ENCODE measurements at places on chromosomes 11 and 22.

DNA sequence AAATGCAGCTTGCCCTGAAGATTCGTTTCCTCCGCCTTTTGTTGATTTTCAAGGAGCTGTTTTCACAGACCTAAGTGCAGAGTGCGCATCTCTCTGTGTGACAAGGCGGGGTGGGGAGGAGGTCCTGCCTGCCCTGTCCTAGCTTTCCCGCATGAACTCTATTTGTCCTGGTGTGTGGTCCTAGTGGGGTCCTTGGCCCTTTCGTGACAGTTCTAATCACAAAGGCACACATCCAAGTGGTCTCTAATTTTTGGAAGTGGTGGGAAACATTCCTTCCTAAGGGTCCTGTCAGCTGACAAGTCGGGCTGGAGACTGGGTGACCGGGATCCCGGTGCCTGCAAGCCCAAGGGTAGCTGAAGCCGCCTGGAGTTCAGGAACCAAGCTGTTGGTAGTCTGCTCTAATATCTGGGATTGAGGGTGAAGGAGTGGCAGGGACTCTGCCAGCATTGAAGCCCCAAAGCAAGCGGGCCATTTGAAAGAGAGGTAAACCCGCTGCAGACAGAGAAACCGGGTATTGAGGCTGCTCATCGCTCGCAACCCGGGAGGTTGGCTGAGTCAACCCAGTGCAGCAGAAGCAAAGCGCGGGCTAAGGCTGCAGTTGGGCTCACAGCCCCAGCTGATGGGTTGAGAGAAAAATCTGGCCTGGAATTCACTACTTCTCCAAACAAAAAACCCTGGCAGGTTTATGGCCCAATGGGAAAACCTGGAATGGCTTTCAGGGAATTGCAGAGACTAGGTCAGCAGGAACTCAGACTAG lies 28.1 kb upstream of the FBXO3 start:
- peak; percentile 22 for DNase-seq

- peak; percentile 41 for DNase-seq
Observed at GRCh38 chr22:24410110-24410856, 17.1 kb upstream of the ADORA2A start.

- DNase-seq = no peak
Observed at GRCh38 chr22:44919691-44920090, 90.1 kb downstream of the PHF21B start.

DNA sequence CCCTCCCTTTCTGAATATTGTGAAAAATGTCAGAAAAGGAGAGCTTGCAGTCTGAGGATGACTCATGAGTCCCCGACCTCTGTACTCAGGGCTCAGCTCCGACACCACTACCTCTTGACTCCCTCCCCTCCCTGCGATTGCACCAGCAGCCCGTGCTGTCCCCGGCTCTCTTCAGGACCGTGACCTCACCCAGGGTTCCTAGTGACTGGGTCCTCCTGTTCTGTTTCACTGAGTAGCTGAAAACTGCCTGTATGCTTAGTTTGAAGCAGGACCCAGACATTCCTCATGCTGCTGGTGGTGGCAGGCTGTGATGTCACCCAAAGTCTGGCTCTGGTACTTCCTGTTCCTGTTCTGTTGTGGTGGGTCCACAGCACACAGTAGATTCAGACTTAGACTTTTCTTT lies 11.7 kb downstream of the PHRF1 start:
- DNase-seq = peak; percentile 72

GRCh38 chr11:47354913-47355282 lies 2.4 kb upstream of the MYBPC3 start:
- no peak for DNase-seq

DNA sequence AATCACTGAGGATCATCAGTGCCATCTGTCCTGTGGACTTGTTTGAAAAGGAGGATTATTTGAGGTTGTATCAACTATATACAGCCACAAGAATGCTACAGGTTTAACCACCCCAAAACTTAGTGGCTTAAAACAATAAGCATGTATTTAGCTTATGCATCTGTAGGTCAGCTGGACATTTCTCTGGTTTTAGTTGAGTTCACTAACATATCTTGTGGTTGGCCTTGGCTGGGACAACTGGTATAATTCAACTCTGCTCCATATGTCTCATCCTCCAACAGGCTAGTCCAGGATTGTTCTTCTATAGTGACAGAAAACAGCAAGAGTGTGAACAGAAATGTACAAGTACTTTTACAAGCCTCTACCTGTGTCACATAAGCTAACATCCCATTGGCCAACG lies 49.9 kb upstream of the SOX6 start:
- no peak for DNase-seq

- DNase-seq = no peak
Observed at GRCh38 chr11:46513934-46514342, 79.9 kb downstream of the AMBRA1 start.

Data from stimulated activated naive CD8-positive, alpha-beta T cell treated with anti-CD3 and anti-CD28 coated beads, Interleukin-15, Interleukin-2, amounts not matched to agents 100 U/mL and 50 U/mL, for 24 hours (primary cell).